Stimulated activated CD4-positive, alpha-beta T cell treated with anti-CD3 and anti-CD28 coated beads, Interleukin-4, amount 100 ng/mL, for 4 hours (primary cell): ENCODE measurements at places on chromosomes 2 and 18.

DNA sequence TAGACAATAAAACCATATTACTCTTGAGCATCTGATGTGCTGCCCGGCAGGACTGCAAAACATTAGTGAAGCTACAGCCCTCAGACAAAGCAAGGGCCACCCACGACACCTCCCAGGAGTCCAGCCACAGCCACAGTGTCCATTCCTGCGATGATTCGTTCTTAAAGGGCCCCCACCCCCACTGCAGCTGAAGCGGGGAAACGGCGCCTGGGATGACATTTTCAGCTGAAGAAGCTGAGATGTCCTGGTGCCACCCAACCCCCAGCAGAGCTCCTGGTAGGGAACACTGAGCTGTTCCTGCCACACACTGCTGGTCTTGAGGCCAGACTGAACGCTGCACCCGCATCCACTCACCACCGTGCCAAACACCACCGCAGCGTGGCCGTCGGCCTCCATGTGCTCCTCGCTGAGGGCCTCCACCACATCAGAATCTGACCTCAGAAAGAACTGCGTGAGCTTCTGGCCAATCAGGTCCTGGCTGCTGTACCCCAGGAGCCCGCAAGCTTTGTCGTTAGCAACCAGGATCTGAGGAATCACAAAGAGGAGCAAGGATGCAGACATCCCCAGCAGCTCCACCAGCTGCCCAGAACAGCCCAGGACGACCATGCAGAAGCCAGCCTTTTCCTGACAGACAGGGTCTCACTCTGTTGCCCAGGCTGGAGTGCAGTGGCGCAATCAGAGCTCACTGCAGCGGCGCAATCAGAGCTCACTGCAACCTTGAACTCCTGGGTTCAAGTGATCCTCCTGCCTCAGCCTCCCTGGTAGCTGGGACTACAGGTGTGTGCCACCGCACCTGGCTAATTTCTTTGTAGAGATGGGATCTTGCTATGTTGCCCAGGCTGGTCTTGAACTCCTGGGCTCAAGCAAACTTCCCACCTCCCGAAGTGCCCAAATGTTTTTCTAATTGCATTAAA is 9.5 kb downstream of the PASK start:
- DNase-seq: no peak

DNA sequence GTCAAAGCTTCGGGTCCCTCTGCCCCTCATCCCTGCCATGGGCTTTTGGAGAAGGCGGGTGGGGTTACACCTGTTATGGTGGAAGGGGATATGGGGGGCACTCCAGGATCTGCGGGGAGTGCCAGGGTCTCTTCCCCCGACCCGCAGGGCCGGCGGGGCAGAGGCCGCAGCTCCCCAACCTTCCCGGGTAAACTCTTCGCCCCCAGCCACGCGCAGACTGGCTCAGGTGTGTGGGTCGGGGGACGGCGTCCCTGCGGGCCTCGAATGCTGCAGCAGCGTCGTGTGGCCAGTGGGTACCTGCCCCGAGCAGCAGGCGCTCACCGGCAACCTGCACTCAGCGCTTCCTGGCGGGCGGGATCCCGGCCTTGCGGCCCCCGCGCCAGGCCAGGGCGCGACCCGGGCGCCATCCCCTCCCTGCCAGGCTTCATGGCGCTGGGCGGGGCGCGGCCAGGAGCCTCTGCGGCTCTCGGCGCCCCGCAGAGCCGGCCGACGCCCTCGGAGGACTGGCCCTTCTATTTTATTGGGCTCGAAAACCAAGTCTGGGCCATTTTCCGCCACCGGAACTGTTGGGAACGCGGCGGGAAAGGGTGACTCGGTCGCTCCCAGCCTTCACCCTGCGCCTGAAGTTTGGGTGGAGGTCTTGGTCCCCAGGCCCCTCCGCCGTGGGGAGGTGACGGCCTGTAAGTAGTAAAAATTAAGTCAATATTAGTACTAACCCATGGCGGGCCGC is 4.5 kb downstream of the GBX2 start:
- no peak for DNase-seq

GRCh38 chr2:85908506-85908905 is 19.7 kb upstream of the ST3GAL5 start:
- DNase-seq: no peak

GRCh38 chr2:70141902-70142589 is 48.8 kb downstream of the C2orf42 start:
- DNase-seq: no peak

GRCh38 chr2:133753665-133754064 is 185.4 kb upstream of the NCKAP5 start:
- DNase-seq: no peak
